Mesenchymal stem cell (in vitro differentiated cells and primary cell): ENCODE measurements at places on chromosomes 2 and 18.

DNA sequence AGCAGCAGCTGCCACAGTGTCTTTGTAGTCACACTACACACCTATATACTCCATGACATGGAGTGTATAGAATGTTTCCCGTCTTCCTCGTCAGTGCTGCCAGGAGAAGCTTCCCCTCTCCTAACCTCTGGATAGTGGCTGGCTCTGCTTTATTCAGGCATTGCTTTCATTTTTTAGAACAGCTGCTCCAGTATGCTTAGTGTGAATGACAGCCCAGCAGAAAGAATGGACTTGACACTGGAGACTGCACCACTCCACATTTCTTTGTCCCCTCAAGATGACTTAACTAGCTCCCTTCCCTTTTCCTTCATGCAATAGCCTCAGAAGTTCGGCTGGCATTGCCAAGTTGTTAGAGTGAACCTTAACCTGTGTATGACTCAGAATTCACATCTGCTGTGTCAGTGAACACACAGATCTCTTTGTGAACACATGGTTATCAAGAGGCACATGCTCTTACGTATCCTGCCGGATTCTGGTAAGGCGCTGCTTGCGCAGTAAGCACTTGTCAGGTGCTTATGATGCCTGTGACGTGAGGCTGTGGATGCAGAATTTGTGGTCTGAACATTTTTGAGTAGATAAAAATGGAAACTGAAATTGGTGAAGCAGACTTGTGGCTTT is 73.9 kb downstream of the NEDD4L start:
- peak; percentile 81 for DNase-seq

DNA sequence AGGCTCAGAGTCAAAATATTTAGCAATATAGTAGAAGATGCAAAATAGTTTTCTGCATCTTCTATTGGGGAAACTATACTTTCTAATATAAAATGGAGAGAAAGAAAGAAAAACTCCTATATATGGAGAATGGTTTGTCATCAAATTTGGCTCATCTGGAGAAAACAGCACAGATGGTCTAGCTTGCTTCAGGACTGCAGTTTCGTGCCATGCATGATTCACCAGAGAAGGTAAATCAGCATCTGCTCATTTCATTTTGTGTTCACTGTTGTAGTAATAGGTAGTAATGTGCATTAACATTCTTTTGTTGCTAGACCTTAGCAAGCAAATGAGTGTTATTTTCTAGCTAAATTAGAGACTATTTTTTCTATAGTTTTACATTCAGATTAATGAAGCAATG is 179.0 kb downstream of the ASXL3 start:
- peak; percentile 54 for DNase-seq

DNA sequence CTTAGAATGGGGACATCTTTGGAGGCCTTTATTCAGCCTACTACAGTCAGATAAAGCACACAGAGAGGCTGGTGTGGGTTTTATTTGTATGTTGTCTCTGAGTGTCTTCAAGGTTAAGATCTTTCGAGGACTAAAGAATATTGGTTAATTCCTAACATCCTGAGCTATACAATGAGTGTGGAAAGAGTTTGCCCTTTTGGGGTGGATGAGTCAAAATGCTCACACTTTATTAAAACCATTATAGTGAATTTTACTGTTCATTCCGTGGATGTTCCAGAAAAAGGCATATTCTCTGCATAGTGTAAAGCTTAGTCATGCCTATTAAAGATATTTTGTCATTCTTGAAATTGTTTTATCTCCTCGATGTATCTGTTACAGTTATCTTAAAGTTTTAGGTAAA is 29.1 kb upstream of the SLC38A11 start:
- DNase-seq: peak; percentile 12

- DNase-seq: no peak
These were observed 80.1 kb downstream of the KCNS3 start for GRCh38 chr2:17958466-17959092.

GRCh38 chr2:138536302-138536701 is 34.7 kb downstream of the SPOPL start:
- DNase-seq: no peak

GRCh38 chr18:12451428-12451827 is 43.7 kb downstream of the PRELID3A start:
- no peak for DNase-seq

DNA sequence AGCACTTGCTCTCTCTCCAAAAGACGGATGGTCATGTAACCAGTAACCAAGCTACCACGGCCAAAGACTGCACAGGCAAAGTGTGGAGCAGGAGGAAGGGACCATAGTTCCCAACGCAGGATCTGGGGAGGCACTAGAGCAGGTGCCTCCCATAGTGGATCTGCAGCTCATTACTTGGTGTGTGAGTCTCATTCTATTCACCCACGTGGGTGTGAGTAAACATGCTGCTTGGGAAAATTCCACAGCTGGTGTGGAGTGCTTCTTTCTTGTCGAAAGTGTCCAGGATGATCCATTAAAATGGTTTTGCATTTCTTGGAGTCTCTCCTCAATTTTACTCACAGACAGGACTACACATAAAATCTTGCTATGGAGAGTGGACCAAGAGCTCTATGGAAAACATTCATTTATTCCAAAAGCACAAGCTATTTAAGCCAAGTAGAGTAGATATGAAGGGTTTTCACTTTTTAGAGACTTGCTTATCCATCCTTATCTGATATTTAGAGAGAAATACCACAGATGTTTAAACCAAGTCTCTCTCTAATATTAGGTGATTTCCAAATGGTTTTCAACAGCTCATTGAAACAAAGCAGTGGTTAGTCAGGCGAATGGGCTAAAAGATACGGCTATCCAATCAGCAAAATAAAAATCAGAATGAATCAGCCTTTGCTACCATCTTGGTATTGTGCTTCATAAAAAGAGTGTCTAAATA is 104.3 kb upstream of the CCDC195 start:
- peak; percentile 15 for DNase-seq

GRCh38 chr2:186862869-186863709 is 14.1 kb upstream of the ZSWIM2 start:
- peak; percentile 51 for DNase-seq

DNA sequence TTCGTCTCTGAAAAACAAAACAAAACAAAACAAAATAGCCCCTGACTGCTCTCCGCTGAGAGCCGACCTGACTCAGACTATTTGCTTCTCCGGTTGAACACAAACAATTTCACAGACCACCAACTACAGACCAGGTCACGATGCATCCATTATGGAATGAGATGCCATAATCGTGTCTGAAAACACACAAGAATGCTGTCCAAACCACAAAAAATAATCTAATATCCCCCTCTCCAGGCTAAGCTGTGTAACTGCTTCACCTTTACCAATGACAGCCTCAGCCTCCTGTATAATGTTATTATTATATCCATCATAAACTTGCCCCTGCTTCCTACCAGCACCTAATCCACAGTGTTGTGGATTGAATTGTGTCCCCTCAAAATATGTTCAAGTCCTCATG is 114.7 kb downstream of the DNAH6 start:
- DNase-seq: peak; percentile 27
